ENCODE measurements at places on chromosomes 5 and 9. TPM values are rescaled to one million over a fixed set of nuclear protein-coding genes. Genes with fewer than 3 reads are reported as not detected.
A peak's percentile ranks its signal among the peaks of the same experiment; 100 is the strongest.

GRCh38 chr9:126160067-126160853 is 166.4 kb upstream of the MVB12B start:
- no peak for DNase-seq

DNA sequence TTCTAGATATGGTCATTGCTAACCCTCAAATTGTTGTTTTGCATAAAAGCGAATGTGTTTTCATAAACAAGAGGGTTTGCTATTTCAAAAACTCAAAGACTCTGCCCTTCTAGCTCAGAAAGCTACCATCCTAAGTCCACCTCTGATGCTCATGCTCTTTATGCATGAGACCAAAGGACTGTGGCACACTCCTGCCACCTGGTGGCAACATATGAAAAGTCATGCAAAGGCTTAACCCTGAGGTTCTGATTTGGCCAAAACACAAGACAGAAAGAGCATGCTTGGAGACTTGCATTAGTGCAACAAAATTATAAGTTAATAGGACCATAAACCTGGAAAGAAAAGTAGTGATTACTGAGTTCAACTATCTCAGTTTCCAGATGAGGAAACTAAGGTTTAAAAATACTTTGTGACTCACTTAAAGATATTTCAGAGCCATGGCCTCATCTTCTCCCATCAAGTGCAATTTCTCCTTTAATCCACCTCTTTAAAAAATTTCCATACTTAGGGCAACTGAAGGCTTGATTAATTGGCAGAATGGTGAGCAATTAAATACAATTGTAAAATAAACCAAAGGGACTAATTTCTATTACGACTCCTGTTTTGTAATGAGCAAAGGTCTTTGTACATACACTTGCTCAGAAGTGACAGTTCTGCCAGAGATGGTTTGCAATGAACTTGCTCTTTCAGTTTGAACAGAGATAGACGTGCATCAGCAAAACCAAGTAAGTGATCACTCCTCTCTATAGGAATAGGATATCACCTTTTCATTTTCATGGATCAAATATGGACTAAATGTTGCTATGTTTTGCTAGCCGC is 110.7 kb upstream of the RAD23B start:
- DNase-seq = peak; percentile 74

DNA sequence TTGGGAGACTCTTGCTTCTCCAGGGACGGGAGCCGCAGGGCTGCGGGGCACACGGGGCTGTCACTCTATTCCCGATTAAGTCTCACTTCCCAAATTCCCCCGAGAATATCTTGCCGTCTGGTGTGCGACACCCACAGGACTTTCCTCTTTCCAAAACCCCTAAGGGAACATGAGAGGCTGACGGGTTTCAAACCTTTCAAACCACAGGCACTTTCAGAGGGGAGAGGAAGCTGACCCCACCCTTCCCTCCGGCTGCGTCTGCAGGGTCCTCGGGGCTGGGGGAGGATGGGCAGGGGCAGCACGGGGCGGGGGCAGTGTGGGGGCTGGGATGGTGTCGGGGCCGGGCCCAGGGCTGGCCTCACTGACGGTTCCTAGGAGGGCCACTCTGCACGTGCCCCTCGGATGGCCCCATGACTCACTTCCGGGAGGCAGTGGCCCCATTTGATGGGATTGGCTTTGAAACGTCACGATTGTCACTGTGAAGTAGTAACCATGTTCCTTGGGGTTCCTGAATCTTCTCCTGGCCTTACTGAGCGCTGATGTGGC is 38.2 kb downstream of the SLC9A3 start:
- DNase-seq = no peak

GRCh38 chr5:6859023-6859422 is 145.8 kb downstream of the TENT4A start:
- no peak for DNase-seq

- DNase-seq = no peak
Observed at GRCh38 chr5:132253008-132253441, 4.5 kb upstream of the PDLIM4 start.

- no peak for DNase-seq
Observed at GRCh38 chr9:137447722-137448601, 6.8 kb upstream of the ENTPD8 start.

- DNase-seq = no peak
Observed at GRCh38 chr9:20524776-20525175, 97.5 kb downstream of the MLLT3 start.

- DNase-seq = no peak
Observed at GRCh38 chr9:109742776-109743348, 37.1 kb upstream of the PALM2AKAP2 start.

The SLC46A2 gene
- total RNA-seq = not detected

All from H4 (cell line).